ENCODE measurements at places on chromosomes 13 and 19. TPM values are rescaled to one million over a fixed set of nuclear protein-coding genes. Genes with fewer than 3 reads are reported as not detected.

Gene MATK
- polyA plus RNA-seq = 1.7 TPM

Gene PLIN5
- 2.4 TPM for polyA plus RNA-seq

Gene CD37
- 5.2 TPM for polyA plus RNA-seq

Gene TMEM145
- not detected for polyA plus RNA-seq

Gene ADM5
- 0.63 TPM for polyA plus RNA-seq

Gene ZNF441
- 8.1 TPM for polyA plus RNA-seq

Gene ZNF540
- 10.8 TPM for polyA plus RNA-seq

Gene KANK3
- polyA plus RNA-seq = 0.50 TPM

Gene VSIG10L
- polyA plus RNA-seq = 7.2 TPM

Gene TTYH1
- 0.03 TPM for polyA plus RNA-seq

Gene SLC7A9
- 0.95 TPM for polyA plus RNA-seq

Gene KRTDAP
- polyA plus RNA-seq = not detected

Gene SSBP4
- 150 TPM for polyA plus RNA-seq

Gene RTBDN
- not detected for polyA plus RNA-seq

Gene CHST8
- polyA plus RNA-seq = 0.36 TPM

Gene PNMA8A
- 3.3 TPM for polyA plus RNA-seq

Gene ZNF653
- 5.4 TPM for polyA plus RNA-seq

Gene CEACAM16
- not detected for polyA plus RNA-seq

Gene AKAP8
- polyA plus RNA-seq = 7.5 TPM

Gene NKPD1
- polyA plus RNA-seq = not detected

Gene TMEM255B
- polyA plus RNA-seq = 0.63 TPM

Gene TMEM143
- polyA plus RNA-seq = 6.6 TPM

Gene FDX2
- 25.8 TPM for polyA plus RNA-seq

Gene ZNF527
- 3.3 TPM for polyA plus RNA-seq

Gene CYSLTR2
- polyA plus RNA-seq = 0.88 TPM

Gene ZNF726
- polyA plus RNA-seq = not detected

Gene TPTE2
- not detected for polyA plus RNA-seq

Gene PSG1
- not detected for polyA plus RNA-seq

Gene C2CD4C
- polyA plus RNA-seq = not detected

Gene ZNF575
- 0.63 TPM for polyA plus RNA-seq

Gene MEX3D
- polyA plus RNA-seq = 6.3 TPM

Gene PLK5
- 0.15 TPM for polyA plus RNA-seq

Gene CGB2
- not detected for polyA plus RNA-seq
